ENCODE measurements at places on chromosomes 5 and 9.

- no peak for DNase-seq
These were observed 992 bp downstream of the SETD9 start for GRCh38 chr5:56910210-56910965.

DNA sequence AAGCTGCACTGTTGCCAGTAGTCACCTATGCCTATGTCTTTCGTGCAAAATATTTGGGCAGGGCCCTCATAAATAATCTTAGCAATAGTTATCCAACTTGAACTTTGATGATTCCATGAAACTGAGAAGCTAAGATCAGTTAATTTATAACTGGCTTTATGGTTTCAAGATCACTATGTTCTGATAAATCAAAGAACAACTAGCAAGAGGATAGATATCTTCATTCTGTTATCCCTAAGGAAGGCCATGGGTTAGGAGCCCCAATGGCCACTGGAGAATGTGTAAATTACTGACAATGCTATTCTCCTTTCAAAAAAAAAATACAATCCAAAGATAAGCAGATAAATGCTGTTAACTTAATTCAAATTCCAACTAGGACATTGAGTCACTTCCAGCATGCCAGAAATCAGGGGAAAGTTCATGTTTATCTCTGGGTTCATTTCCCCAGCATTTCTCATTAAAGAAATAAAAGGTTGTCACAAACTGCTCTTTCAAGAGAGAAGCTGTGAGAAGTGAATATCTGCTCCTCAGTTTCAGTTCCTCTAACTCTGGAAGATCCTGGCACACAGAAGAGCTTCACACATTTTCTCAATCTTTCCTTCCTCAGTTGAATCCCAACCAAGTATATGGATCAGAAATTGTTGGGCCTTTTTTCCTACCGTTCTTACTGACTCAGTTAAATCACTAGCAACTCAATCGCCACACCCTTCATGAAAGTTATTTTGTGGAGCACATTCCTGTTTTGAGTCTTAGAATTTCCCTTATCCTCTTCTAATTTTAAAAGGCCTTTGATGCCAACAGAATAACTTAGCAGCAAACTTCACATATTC lies 59.6 kb upstream of the SLC1A1 start:
- no peak for DNase-seq

DNA sequence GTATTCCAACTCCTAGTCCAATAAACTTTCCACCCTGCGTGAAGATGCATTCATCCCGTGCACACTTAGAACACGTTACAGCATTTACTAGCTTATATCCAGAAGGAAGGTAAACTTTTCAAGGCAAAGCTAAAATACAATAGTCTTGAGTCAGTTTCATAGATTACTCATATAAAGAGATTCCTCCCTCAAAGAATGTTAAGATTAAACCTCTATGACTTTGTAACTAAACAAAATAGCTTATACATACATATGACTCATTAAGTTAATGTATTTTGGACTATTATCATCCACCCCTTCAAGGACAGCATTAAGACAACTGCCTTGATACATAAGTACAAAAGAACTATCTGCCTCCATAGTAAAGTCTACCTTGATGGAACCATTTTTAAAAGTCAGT lies 36.1 kb downstream of the TLE1 start:
- no peak for DNase-seq

DNA sequence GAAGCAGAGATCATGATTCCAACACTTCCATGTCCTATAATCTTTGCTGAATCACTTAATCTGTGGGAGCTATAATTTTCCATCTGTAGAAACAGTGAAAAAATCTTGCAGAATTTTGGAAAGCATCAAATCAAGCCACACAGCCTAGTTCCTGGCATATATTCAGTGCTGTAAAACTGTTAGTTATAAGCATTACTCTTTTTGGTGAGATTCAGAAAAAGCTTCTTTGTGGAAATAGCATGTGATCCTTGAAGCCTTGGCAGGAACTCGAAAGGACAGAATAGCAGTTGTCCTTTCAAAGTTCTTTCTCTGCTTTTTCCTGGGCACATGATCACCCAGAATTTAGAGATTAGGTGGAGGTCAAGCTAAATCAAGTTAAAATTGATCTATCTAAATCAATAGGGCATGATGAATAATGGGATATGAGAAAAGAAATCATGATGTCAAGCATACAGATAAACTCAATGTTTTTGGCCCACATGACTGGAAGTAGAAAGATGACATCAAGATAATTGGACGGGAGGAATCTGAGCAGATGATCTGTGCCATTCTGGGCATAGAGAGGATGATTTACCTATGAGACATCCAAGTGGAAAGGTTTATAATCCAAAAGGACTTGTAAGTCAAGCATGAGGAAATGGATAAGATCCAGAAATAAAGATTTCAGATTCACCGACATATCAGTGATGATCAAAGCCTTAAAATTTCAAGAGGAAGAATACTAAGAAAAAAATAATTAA lies 73.1 kb downstream of the TMEM232 start:
- no peak for DNase-seq

DNA sequence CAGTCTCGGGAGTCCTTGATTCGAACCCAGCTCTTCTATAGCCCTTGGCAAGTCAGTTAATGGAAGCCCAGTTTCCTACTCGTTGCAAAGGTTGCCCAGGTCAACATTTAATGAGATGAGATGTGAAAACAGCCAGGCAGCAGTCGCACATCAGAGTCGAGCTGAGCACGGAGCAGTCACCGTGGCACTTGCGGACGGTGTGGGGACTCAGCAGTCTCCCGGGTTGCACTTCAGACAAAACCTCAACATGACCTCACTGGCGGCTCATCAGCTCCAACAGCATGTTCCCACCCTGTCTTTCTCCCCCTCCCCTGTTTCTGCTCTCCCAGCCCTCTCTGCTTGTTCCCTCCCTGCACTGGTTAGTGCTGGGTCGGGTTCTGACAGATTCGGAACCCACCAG lies 35.8 kb downstream of the UBE2QL1 start:
- no peak for DNase-seq

GRCh38 chr5:17076272-17076671 lies 140.2 kb upstream of the MYO10 start:
- DNase-seq, result no peak

GRCh38 chr9:89204801-89205200 lies 26.2 kb upstream of the SHC3 start:
- no peak for DNase-seq

DNA sequence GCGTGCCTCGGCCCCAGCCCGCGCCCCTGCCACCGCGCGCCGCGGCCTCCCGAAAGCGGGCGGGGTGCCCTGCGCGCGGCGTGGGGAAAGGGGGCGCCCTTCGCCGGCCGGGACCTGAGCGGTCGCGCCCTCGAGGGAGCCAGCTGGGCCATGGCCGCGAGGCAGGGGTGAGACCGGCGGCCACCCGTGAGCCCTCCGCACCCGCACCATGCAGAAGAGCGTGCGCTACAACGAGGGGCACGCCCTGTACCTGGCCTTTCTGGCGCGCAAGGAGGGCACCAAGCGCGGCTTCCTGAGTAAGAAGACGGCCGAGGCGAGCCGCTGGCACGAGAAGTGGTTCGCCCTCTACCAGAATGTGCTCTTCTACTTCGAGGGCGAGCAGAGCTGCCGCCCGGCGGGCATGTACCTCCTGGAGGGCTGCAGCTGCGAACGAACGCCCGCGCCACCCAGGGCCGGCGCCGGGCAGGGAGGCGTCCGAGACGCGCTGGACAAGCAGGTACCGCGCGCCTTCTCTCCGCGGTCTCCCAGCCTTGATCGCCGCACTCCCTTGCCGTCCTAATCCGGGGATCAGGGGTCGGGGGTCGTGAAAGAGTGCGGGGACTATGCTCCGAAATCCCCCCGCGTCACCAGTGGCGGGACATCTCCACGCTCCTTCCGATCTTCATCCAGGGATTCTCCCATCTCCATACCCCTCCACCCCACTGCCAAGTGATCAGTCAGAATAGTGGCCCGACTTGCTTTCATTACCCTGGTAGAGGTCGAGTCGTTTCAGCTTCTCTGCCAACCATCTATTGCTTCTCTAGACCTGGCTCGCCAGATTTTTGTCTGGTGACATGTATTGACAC lies 590 bp downstream of the RASGRF2 start:
- no peak for DNase-seq

DNA sequence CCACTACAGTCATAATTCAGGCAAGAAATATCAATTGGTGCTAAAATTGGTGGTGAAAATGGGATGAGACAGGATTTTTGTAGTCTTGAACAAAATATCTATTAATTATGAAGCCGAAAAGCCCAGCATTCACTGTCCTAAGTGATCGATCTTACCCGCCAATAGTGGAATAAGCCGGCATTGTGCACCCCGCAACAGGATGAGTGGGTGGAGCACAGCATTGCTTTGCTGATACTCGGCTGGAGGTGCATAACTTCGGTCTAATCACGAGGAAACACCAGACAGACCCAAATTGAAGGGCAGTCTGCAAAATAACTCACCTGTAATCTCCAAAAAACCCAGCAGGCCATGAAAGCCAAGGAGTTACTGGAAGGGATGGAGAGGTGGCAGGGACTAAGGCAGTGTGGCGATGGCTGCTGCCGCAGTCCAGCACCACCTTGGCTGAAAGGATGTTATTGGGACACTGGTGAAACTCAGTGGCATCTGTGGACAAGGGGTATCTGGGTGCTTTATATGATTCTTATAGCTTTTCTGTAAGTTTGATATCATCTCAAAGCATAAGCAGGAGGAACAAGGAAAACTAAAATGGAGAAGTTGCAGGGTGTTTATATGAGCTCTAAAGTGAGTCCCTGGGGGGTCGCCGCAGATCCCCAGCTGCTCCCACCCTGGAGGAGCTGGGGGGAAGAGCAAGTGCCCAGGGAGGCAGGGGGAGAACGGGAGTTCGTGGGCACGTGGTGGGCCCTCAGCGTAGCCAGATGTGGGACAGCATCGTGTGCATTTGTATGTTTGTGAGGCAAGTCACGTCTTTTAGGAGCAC lies 45.2 kb downstream of the AHRR start:
- DNase-seq, result no peak

- DNase-seq, result no peak
These were observed 60.0 kb upstream of the KLF9 start for GRCh38 chr9:70474413-70474812.

DNA sequence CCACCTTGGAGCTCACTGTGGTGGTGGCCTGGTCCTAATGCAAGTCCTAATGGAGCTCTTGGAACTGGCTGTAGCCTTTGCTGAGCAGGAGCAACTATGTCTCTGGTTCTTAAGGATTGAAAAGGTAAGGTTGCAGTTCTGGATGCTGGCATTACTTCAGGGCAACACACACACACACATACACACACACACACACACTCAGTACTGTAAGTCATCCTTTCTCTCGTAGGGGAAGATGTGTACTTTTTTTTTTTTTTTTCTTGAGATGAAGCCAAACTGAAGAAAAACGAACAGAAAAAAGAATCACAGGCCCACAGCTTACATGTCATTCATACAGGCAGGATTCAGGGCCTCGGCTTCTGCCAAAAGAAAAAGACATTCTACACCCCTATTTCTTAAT lies 81.1 kb upstream of the RPS23 start:
- no peak for DNase-seq

- DNase-seq, result no peak
These were observed 42.5 kb downstream of the ADAM19 start for GRCh38 chr5:157533011-157533481.

GRCh38 chr5:96566833-96567587 lies 95.2 kb upstream of the CAST start:
- no peak for DNase-seq

GRCh38 chr9:94135222-94135621 lies 51.0 kb downstream of the PTPDC1 start:
- DNase-seq, result no peak

GRCh38 chr9:70449461-70449860 lies 35.0 kb upstream of the KLF9 start:
- no peak for DNase-seq

DNA sequence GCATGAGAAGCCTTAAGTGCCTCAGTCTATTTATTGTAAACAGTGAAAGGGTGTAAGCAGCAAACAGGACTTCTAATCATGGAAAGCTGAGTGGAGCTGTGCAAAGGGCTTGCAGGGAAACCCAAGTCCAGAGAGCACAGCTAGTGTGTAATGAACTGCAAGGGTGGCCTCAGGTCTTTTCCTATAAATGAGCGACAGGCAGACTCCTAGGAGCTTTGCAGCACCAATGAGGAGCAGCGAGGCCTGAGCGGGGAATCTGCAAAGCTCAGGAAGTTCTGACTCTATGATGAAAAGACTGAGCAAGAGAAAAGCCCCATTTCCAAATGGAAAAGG lies 250.1 kb upstream of the MAP3K1 start:
- no peak for DNase-seq

DNA sequence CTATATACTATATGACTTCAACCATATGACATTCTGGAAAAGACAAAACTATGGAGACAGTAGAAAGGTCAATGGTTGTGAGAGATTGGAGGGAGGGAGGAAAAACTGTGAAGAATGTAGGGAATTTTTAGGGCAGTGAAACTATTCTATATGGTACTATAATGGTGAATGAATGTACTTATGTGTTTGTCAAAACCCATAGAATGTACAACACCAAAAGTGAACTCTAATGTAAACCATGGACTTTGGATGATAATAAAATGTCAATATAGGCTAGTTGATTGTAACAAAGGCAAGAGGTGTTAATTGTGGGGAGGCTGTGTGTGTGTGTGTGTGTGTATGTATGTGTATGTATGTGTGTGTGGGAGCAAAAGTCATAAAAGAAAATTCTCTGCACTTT lies 10.8 kb upstream of the STOM start:
- DNase-seq, result no peak

GRCh38 chr5:67434466-67434865 lies 237.9 kb upstream of the CD180 start:
- DNase-seq, result no peak

GRCh38 chr5:107361945-107362344 lies 308.8 kb downstream of the EFNA5 start:
- no peak for DNase-seq

GRCh38 chr9:113471143-113471542 lies 7.6 kb downstream of the RGS3 start:
- no peak for DNase-seq

GRCh38 chr9:1320051-1320557 lies 269.9 kb downstream of the DMRT2 start:
- no peak for DNase-seq

- DNase-seq, result peak; percentile 29
These were observed 476.8 kb upstream of the CYLC2 start for GRCh38 chr9:102518324-102518723.

GRCh38 chr5:76801803-76802195 lies 17.0 kb upstream of the F2RL1 start:
- DNase-seq, result no peak

DNA sequence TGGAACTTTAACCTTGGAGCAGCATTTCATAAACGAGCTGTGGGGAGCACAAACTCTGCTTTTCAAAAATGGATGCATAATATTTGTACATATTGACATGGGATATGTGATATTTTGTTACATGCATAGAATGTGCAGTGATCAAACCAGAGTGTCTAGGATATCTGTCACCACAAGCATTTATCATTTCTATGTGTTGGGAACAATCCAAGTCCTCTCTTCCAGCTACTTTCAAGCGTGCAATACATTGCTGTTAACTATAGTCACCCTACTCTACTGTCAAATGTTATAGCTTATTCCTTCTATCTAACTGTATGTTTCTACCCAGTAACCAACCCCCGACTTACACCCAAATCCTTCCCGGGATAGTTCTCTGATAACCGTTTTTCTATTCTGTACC lies 15.0 kb upstream of the C5orf58 start:
- DNase-seq, result no peak

All from NCI-H2081 (cell line).